ENCODE measurements at places on chromosomes 2 and 18.

DNA sequence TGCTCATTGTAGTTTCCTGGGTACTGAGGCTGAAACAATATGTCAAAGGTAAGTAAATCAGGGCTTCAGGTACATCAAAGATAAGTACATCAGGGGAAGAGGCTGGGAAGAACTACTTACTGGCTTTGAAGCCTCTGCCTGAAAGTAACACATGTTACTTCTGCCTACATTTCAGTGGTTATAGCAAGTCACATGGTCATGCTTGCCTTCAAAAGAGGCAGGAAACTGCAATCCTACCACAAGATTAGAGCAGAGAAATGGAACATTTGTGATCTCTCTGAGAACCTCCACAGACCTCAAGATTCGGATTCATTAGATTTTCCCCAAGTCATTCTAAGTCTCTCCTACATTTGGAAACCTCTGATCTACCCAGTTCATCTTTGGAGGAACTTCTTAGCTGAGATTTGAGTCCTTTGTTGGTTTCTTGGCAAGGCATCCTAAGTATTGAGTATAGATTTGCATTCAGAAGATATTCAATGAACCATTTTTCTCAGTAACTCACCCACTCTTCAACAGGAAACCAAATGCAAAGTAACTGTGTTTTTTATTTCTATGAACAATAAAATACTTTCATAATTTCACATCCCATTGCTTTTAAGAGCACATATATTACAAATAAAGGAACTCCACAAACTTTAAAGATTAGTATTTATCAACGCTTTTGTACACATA, 48.5 kb upstream of the CCDC195 start:
- no peak for DNase-seq

DNA sequence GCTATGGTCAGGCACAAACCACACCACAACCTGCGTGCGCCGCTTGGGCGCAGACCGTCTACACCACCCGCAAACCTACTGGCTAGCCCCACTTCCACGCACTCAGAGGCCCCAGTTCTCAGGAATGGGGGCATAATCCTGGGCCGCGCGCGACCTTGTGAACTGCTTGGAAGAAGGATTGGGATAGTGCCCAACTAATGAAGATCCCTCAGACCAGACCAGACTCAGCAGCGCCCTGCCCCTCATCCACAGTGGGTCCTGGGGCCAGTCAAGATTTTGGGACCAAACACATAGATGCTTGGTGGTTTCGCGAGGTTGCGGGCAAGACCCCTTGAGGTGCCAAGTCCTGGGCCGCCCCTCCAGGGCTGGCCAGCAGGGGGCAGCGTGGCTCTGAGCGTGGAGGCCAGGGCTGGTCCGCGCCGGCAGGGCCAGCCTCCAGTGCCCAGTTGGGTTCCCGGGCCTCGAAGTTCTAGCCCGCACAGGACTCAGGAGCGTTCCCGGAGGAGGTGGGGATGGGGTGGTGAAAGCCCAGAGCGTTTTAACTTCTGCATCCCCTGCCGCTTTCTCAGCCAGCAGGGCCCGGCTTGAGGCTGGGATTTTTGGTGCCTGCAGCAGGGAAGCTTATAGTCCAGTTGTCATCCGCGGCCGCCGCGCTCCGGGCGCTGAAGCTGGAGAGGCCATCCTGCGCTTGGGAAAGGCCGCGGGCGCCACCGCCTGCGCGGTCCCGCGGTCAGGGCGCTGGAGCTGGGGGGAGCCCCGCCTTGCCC, 8.3 kb downstream of the OSR1 start:
- DNase-seq, result no peak

DNA sequence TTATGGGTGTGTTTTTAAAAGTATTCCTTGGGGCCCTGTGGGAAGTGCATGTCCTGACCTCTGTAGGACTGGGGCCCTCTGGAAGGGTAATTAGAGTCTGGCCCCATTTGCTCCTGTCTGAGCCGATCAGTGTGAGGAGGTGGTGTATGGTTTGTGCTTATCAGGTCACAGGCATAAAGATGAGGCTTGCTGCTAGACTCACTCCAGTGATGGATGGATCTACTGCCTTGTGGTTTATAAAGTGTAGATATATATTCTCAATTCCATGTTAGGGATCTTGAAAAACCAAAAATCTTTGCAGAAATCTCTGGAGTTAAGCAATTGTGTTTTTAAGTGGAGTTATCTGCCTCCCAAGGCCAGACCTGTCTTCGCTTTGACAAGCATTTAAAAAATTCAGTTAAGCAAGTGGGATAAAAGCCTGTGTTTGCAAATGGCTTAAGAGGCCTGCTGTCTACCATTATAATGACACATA, 182.4 kb downstream of the PTPRM start:
- no peak for DNase-seq

DNA sequence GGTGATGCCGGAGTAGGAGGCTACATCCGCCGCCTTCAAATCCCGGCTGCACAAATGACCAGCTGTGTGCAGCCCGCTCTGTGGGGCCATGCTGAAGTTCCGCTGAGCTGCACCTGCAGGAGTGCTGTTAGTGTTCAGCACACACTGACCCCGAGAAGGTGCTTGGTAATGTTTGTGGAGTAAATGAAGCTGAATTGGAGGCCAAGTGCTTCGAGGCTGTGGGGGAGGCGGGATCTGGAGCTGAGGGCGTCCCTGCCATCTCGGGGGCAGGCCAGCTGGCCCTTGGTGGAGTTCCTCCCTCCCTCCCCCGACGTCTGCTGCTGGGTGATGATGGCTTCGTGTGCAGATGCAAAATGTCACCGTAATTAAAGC, 23.2 kb downstream of the KCNF1 start:
- no peak for DNase-seq

GRCh38 chr2:86301009-86301408, 36.4 kb downstream of the REEP1 start:
- no peak for DNase-seq

GRCh38 chr2:69395866-69396265, 8.8 kb upstream of the GFPT1 start:
- DNase-seq, result no peak

GRCh38 chr2:126932529-126932928, 33.8 kb downstream of the TEX51 start:
- DNase-seq, result no peak

DNA sequence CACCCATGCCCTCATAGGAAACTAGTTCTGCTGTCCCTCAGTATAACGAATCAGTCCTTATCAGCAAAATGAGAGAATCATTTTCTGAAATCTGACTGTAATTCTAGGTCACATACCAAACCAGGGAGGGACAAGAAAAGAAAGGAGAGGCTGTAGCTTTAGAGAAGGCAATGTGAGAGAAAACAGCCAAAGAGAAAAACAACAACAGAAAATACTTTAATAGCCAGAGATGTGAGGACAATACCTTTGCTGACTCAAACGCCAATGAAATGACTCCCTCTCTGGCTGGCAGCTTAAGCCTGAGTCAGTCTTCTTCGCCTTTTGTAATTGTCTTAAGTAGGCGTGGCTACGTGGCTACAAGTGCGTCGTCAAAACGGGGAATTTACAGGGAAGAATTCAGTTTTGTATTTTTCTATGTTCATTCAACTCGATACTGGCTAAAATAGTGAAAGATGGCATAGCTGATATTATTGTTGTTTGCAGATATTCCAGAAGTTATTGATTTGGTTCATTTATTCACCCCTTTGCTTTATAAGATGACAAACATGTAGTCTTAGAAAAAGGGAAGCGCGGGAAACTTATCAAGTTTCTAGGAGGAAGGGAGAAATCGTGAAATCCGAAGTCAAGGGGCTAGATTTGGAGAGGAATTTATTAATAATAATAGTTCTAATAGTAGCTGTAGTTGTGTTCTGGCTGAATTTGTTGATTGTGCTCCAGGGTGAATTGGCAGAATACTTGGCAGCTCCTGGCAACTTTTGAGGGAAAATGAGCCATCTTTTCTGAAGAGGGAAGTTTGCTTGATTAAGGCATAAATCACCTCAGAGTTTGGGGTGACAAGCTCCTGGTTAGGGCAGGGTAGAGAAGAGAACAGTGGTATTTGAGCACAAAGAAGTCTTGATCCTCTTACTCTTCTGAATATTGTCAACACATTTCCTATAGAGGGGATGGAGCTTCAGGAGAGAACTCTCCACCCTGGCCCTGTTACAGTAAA, at the start of gene IL1A:
TSS of gene IL1A (minus strand) at position 295 of the 991 bp plus-strand sequence. CDS start 723 bp downstream, outside the sequence.
- no peak for DNase-seq

DNA sequence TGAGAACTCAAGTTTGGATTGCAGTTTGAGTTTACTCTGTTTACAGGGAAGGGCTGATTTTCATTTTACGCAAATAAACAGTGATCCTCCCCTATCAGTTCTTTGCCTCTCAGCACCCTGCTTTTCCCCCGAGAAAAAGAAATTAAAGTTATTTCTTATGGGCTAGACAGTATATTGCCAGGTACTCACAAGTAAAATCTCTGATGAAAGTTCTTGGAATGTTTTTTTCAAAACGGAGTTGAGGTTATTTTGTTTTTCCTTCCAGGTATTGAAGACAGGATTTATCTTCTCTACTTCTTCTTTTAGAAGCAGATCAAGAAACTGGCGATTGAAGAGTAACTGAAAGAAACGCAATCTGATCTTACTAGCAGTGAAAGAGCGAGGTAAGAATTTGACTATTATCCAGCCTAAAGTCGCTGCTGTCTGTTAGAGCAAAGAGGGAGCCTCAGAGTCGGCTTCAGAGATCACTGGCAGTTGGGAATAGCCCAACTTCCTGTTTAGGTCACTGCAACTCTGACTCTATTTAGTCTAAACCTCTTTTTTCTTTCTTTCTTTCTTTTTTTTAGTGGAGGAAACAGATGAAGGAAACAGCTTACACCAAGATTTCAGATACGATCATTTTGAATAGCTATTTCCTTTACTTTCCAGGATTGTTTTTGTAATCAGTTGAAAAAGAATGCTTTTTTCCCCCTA, at the start of gene TFPI:
TSS of gene TFPI (minus strand) at position 425 of the 693 bp plus-strand sequence. CDS start 50,667 bp downstream, outside the sequence.
- no peak for DNase-seq

GRCh38 chr2:241080405-241081189, 21.5 kb downstream of the MTERF4 start:
- DNase-seq, result no peak

DNA sequence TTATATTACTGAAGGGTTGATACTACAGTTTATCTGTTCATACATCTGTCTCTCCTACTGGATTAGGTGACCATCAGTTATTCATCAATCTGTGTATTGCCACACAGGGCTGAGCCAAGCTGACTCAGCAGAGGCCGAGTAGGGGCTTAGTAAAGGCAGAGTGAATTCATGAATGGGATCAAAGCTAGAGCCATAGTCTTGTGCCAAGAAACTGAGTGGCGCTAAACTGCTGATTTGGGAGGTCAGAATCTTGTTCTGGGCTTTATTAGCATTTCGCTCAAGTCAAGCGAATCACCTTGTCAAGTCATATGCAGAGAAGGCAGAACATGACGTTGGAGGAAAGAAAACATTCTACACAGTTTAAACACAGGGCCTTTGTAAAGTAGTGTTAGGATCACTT, 34.1 kb downstream of the SOCS6 start:
- no peak for DNase-seq

DNA sequence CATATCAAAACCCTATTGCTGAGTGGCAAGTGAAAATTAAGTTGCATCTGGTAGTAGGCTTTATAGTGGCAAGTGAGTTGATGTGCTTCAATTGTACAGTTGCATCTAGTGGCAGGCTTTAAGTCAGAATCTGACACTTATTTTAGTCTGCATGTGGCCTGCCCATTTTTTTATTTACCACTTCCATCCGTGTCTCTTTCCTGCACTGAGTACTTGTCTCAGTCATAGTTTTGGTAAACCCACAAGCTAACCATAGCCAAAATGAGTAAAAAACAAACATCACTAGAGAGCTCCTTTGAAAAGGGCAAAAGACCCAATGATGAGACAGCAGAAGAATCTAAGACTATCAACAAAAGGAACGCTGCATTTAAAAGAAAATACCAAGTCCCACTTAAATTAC, 96.0 kb upstream of the CRACDL start:
- no peak for DNase-seq

DNA sequence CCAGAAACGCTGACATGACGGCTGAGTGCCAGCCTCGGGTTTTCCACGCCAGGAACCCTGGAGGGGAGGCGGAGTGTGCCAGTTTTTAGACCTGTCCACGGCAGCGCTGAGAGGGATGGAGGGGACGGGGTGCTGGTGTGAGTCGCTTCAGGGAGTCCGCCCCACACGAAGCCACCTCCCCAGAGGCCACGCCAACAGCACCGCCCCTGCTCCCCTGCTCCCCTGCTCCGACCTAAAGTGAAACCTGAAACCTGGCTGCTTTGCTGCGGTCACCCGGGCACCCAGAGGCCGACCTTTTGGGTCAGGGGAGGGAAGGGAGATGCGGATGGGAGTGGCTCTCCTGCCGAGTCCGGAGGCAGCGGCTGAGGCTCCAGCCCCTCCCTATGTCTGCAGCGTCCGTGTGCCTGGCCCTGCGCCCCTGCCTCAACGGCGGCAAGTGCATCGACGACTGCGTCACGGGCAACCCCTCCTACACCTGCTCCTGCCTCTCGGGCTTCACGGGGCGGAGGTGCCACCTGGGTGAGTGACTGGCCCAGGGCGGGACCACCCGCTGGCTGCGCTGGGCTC, 38.1 kb downstream of the SNED1 start:
- no peak for DNase-seq

DNA sequence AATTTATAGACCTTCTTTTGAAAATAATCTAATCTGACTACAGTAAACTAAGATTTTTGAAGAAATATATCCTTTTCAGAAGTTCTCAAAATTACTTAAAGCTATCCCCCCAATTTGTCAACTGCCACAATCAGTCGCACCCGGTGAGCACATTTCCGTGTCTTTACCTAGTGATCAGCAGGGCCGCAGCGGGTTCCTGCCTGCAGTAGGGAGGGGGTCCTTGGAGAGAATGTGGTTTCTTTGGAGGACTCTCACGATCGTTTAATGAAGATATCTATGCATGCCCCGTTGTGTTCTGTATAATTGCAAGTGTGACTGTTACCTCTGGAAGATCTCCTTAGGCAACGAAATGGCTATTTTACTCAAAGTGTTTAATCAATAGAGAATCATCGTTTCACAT, 251.9 kb upstream of the RAB12 start:
- DNase-seq, result no peak

DNA sequence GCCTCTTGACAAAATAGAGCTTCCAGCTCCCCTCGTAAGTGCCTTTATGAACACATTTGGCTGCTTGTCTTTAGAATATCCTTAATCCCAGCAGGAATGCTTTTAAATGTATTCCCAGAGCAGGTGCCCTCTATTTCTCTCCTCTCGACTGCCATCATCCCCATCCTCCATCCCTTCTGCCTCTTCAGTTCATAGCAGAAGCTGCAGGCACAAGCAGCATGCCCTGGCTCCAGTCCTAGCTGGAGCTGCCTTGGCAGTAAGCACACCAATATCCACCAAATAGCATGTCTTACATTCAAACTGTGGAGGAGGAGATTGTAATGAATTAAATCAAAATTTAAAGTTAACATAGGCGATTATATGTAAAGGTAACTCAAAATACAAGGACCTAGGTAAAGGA, 891.3 kb upstream of the SLC39A10 start:
- DNase-seq, result no peak

- no peak for DNase-seq
Observed at GRCh38 chr2:225598426-225598825, 198.9 kb downstream of the NYAP2 start.
